ENCODE measurements at places on chromosomes 7 and 10.
A peak's percentile ranks its signal among the peaks of the same experiment; 100 is the strongest.

GRCh38 chr10:4567637-4568036 is 258.4 kb upstream of the AKR1E2 start:
- no peak for DNase-seq

- peak; percentile 54 for DNase-seq
Measured at GRCh38 chr10:103793920-103794883, 61.2 kb downstream of the SH3PXD2A start.

- DNase-seq = no peak
Measured at GRCh38 chr7:2512179-2512661, 7.4 kb upstream of the LFNG start.

DNA sequence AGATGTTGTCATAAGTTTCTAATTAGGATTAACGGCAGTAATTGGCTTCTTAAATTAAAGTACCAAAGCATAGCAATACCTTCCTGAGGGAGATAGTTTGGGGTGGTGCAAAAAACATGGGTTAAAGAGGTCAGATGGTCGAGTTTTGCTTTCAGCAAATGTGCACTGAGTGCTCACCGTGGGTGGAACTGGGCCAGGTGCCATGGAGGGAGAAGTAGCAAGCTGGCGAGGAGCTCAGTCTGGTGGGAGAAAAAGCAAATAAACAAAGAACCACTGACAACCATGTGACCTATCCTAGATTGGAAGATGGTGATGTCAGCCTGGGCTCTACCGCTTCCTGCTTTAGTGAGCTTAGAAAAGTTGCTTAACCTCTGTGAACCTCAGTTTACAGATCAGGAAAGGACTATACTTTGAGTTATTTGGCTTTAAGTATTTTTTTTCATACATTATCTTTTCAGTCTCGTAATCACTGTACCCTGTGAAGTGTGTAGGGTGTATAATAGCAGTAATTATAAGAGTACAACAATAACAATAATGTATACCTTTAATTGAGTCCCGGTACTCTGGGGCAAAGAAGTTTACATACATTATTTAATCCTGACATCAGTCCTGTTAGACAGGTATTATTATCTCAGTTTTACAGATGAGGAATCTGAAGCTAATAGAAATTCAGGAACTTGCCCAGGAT is 69.0 kb upstream of the PDCD4 start:
- DNase-seq = no peak

- DNase-seq = no peak
Measured at GRCh38 chr7:63931057-63931600, 67.5 kb upstream of the ZNF722 start.

DNA sequence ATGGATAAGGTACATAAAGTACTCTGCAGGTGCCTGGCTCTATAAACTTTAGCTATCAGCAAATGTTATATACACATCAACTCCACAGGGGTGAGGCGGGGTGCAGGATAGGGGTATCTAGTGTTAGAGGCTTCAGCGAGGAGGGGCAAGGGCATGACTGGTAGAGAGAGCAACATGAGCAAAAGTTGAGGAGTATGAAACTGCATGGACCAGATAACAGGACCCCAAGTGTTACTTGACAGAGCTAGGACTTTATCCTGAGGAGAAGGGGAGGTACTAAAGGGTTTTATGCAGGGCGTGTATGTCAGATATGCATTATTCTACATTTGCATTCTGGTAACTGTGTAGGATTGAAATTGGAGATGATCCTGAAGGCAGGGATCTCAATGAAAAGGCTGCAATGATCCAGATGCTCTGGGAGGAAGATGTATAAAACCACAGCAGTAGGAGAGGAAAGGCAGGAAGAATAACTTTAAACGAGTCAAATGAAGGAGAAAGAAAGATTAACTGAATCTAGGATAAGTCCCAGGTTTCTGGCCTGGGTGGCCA is 109.8 kb upstream of the FAM133B start:
- DNase-seq = no peak

DNA sequence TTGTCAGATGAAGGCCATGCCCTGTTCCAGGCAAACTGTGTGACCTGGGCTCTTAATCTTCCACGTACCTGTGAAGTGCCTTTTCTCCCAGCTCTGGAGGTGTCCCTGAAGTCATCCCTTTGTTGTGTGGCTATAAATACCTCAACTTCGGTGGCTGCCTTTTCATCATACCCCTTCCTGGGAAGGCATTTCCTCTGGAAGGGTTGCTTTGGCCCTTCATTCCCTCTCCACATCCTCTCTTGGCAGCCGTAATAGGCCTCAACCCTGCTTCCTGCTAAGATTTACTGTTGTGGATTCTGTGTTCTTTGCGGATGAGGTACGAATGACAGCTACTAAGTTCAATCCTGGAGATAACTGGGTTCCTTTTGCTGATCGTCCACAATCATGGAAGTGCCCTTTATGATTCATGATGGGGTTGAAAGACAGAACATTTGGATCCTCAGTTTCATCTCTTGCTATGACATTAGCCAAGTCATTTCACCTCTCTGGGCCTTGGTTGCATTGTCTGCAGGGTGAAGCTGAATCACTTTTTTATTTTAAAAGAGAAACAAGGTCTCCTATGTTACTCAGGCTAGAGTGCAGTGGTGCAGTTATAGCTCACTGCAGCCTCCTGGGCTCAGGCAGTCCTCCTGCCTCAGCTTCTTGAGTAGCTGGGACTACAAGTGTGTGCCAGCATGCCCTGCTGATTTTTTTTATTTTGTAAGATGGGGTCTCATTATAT is 23.6 kb downstream of the FKBP6 start:
- no peak for DNase-seq

GRCh38 chr7:130649004-130649790 is 19.4 kb downstream of the COPG2 start:
- DNase-seq = no peak

GRCh38 chr7:80724249-80724871 is 85.9 kb downstream of the CD36 start:
- no peak for DNase-seq

GRCh38 chr7:16548428-16548827 is 21.8 kb downstream of the LRRC72 start:
- DNase-seq = no peak

DNA sequence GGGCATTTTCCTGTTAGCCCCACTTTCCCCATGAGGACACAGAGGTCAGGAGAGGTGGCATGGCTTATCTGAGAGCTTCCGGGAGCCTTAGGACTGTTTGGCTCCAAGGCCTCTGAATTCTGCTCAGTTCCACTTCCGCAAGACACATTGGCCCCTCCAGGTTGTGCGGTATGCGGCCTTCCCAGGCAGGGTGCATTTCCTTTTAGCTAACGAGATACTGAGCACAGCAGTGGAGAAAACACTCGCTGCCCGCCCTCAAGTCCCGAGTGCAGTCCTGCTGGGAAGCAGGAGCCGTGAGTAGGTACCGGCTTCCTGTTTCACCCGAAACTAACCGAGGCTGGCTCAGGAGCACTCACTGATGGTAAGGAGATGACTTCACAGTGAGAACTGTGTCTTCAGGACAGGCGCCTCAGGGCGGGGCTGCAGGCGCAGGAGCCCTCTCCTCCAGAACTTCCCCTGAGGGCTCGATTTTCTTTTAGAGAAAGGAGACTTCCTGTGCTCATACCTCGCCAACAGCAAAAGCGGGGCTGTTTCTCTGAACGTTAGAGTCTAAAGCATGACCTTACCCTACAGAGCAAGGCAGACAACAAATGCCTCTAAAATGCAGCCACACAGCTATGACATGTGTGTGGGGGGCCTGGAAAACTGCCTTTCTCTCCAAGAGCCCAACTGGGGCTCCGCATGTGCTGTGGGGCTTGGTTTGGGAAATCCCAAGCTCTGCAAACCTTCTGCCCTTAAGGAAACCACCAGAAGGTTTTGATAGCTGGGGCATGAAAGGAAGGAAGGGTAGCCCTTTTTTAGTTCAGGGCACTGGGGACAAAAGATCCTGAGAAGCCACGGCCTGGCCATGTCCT is 25.9 kb downstream of the RGS10 start:
- DNase-seq = no peak
